Uterus (tissue), 4 donors: ENCODE measurements at places on chromosomes 6 and 20. TPM values are rescaled to one million over a fixed set of nuclear protein-coding genes. Genes with fewer than 3 reads are reported as not detected.

The PTCHD4 gene
- 3.1 TPM for total RNA-seq

The OXT gene
- not detected for total RNA-seq

GRCh38 chr6:157908369-157909281, 73.0 kb upstream of the SYNJ2 start:
- no peaks in the 10 kb centered on the region for H3K36me3 ChIP-seq
- no peak for DNase-seq
- no peaks in the 10 kb centered on the region for H3K4me1 ChIP-seq
- H3K27ac ChIP-seq: no peak overlapping the region
- H3K4me3 ChIP-seq: no peak overlapping the region

GRCh38 chr20:39829256-39829655, 859.8 kb downstream of the MAFB start:
- no peak overlapping the region for H3K27ac ChIP-seq
- no peaks in the 10 kb centered on the region for H3K36me3 ChIP-seq
- DNase-seq: no peak
- no peak overlapping the region for H3K4me3 ChIP-seq

The PHACTR1 gene
- 6.6 TPM for total RNA-seq

GRCh38 chr6:47302043-47302442, 7.7 kb downstream of the TNFRSF21 start:
- H3K27me3 ChIP-seq: no peaks in the 10 kb centered on the region
- H3K27ac ChIP-seq: no peak overlapping the region
- no peaks in the 10 kb centered on the region for H3K36me3 ChIP-seq
- H3K4me1 ChIP-seq: no peaks in the 10 kb centered on the region

The ALDH8A1 gene
- 0.55 TPM for total RNA-seq

GRCh38 chr20:22582964-22583772, 1.2 kb downstream of the FOXA2 start:
- no peak overlapping the region for H3K27ac ChIP-seq
- no peaks in the 10 kb centered on the region for H3K4me1 ChIP-seq
- H3K27me3 ChIP-seq: no peaks in the 10 kb centered on the region
- H3K4me3 ChIP-seq: no peak overlapping the region
- no peak for DNase-seq
- H3K36me3 ChIP-seq: no peaks in the 10 kb centered on the region

- DNase-seq: no peak
- H3K27me3 ChIP-seq: no peaks in the 10 kb centered on the region
- no peak overlapping the region for H3K27ac ChIP-seq
- H3K4me1 ChIP-seq: no peaks in the 10 kb centered on the region
These were observed 147.2 kb upstream of the AKAP12 start for GRCh38 chr6:151092591-151092990.

The TCP11 gene
- total RNA-seq: not detected

The GMDS gene
- total RNA-seq: 9.3 TPM

The ACSS2 gene
- total RNA-seq: 138 TPM

GRCh38 chr6:31871046-31871659, 7.6 kb downstream of the SLC44A4 start:
- H3K4me1 ChIP-seq: no peaks in the 10 kb centered on the region
- H3K27me3 ChIP-seq: no peaks in the 10 kb centered on the region
- no peak for DNase-seq
- H3K4me3 ChIP-seq: no peak overlapping the region

DNA sequence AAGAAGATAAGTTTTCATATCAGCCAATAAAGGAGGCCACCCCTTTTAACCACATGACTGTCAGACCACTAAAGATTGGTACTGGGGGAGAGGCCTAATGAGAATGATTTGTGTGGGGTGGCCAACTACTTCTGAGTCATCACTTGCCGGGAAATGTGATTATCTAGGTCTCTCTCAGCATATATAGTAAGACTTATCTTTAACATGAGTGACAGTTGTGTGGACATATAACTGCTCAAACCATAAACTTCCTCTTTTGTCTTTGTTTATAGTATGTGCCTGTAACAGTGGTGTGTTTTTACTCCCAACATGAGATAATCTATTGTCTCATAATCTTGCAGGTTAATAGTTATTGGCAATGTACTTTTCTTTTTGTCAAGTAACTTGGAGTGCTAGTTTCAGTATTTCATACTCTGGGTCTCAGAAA, 312.4 kb downstream of the CDKAL1 start:
- no peak for DNase-seq
- H3K27ac ChIP-seq: no peak overlapping the region
- H3K4me1 ChIP-seq: no peaks in the 10 kb centered on the region
- no peaks in the 10 kb centered on the region for H3K27me3 ChIP-seq
- no peaks in the 10 kb centered on the region for H3K36me3 ChIP-seq

GRCh38 chr20:13221673-13222318, 722 bp downstream of the ISM1 start:
- DNase-seq: no peak
- peak overlapping the region; percentile 37 for H3K4me3 ChIP-seq
- H3K36me3 ChIP-seq: no peaks in the 10 kb centered on the region
- no peak overlapping the region for H3K27ac ChIP-seq
- no peaks in the 10 kb centered on the region for H3K27me3 ChIP-seq
- no peaks in the 10 kb centered on the region for H3K4me1 ChIP-seq
